NCI-H187 treated with DMSO at 0.1 percent for 48 hours (cell line): ENCODE measurements at places on chromosomes 3 and 15.
A peak's percentile ranks its signal among the peaks of the same experiment; 100 is the strongest.

DNA sequence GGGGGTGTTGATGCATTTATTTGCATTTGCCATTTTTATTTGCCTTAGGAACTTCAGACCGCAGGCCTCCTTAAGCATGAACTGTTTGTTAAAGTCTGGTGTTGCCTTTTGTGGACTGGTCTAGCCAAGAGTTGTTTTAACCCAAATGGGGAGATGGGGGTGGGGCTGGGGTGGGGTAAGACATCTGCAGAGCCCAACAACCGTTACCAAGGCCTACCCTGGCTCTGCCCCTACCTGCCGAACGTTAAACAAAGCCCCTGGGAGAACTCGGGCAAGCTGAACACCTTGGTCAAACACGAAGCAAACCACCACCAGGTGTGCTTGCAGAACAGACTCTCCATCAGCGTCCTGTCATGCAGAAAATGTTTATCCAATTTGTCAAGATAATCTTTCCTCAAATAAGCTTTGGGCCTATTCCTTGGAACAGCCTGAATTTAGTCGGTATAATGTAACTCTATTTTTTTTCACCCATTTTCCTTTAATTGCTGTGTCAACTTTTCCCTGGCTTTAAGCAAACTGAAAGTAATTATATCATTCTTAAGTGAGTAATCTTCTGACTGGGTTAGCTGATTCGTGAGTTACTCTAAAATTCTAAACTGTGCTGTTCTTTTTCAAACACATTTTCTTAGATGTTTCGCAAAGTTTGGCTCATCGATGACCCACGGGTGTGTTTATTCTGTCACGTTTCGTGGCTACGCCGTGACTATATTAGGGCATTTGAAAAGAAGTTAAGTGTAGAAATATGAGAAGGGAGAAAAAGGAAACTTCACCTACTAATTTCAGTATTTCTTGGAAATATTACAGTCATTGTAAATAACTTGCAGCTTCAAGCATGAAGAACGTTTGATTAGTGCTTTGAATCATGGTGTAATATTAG, 127.6 kb downstream of the SOX2 start:
- peak; percentile 81 for DNase-seq

GRCh38 chr15:90362936-90363212, 10.8 kb downstream of the ZNF774 start:
- no peak for DNase-seq

- DNase-seq: no peak
Observed at GRCh38 chr15:75456710-75457109, 5.2 kb upstream of the SIN3A start.

DNA sequence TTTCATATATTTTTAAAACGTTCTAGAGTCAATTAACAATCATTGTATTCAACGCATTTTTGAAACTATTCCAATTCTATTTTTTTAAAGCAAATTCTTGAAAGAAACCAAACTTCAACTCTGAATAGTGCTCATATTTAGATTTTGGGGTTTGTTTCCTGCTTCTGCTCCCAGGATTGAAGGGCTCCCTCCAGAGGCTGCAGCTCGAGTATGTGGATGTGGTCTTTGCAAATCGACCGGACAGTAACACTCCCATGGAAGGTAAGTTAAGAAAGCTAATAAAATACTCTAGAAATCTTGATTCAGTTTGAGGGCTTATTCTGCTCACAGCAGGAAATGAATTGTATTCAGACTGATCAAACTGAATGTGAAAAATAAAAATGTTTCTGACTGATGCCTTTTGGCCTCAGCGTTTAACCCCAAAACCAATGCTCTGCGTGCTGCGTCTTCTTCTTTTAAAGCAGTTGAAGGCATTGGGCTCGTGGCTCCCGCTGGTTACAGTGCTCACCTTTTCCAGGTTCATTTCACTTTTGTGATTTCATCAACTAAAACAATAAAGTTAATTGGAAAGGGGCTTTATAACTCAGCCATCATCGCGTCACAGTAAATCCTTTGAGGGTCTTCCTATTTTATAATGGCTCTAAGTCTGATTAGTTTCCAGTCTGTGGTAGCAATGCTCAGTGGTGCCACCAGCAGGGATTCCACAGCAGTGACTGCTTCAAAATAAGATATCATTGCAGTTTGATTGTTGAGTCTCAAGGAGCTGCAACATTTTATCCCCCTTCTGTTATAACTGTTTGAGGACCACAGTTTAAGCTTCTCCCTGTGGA, 80.1 kb downstream of the SSR3 start:
- no peak for DNase-seq

DNA sequence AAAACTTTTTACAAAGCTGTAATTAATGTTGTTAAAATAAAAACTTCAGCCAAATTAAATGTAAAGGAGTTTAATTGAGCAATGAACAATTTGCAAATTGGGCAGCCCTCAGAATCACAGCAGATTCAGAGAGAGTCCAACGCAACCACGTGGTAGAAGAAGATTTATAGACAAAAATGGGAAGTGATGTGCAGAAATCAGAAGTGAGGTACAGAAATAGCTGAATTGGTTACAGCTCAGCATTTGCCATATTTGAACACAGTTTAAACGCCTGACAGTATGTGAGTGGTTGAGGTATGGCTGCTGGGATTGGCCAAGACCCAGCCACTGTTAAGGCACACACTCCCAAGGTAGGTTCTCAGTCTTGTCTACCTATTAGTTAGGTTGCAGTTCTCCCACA, 14.4 kb upstream of the PLA2G4D start:
- no peak for DNase-seq

GRCh38 chr3:64747679-64748078, 59.9 kb upstream of the ADAMTS9 start:
- DNase-seq: no peak

GRCh38 chr15:100517846-100518245, 10.9 kb downstream of the CERS3 start:
- DNase-seq: no peak

DNA sequence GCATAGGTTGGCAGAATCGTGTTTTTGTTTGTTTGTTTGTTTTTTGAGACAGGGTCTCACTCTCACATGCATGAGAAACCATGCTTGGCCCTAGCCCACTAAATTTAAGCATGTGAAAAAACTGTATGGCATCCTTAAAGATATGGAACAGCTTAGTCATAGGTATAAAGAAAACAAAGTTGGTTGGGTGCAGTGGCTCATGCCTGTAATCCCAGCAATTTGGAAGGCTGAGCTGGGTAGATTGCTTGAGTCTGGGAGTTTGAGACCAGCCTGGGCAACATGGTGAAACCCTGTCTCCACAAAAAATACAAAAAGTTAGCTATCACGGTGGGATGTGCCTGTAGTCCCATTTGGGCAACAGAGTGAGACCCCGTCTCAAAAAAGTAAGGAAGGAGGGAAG, 25.2 kb downstream of the EXD1 start:
- no peak for DNase-seq
